ENCODE measurements at places on chromosomes 12 and 14.

- no peak for DNase-seq
These were observed 59.7 kb downstream of the SCFD1 start for GRCh38 chr14:30681752-30682355.

DNA sequence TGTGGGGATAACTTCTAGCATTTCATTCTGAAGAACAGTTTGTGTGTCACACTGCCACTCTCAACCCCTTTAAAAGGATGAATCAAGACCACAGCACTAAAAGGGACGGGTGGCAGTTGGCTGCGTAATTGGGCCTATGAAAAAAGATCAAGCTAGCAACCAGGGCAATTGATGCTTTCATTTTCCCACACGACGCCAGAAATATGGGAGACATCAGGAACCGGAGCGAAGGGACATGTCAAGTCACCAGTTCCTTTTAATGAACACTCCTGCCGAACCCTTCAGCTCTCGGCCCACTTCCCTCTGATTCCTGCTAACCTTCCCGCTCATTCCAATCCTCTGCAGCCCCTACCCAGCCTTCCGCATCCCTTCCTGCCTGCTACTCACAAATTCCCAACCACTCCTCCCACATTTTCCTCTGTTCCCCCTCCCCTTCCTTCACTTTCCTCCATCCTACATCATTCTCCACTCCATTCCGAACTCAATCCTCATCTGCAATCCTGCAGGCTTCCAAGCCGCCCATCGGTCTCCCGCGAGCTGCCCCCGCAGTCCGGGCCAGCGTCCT, 753 bp downstream of the CSRNP2 start:
- peak; percentile 57 for DNase-seq

- no peak for DNase-seq
These were observed 5.3 kb downstream of the ASB2 start for GRCh38 chr14:93970965-93971634.

GRCh38 chr12:130086797-130087196, 75.5 kb upstream of the FZD10 start:
- DNase-seq = no peak

DNA sequence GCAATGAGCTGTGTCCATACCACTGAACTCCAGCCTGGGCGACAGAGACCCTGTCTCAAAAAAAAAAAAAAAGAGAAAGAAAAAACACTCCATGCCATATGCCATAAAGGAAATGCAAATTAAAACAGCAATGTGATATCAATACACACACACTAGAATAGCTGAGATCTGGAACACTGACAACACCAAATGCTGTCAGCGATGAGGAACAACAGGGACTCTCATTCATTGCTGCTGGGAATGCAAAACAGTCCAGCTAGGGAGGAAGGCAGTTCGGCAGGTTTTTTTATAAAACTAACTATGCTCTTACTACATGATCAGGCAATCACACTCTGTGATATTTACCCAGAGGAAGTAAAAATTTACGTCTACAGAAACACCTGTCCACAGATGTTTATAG, 3.4 kb upstream of the ABCB9 start:
- DNase-seq = no peak

- DNase-seq = no peak
These were observed 48.6 kb downstream of the SH2B3 start for GRCh38 chr12:111454311-111454710.

GRCh38 chr12:61676520-61676919, 583.7 kb upstream of the USP15 start:
- DNase-seq = no peak

- DNase-seq = peak; percentile 11
These were observed 356.9 kb upstream of the STXBP6 start for GRCh38 chr14:25406818-25407217.

DNA sequence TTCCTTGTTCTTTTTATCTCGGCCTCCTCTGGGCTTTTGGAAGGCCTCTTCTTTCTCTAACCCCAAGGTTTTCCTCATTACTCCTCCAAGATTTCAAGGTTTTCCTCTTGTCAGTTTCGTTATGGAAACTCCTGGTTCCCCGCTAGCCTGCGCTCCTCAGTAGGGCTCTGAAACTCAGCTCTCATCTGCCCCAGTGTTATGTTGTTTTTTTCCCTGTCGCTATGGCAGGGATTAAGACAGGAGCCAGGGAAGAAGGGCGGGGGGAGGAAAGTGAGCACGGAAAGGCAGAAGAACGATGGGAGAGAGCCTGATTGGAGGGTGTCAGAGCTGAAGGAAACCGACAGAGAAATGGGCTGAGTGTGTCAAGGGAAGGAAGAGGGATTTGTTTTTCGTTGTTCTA, 26.5 kb upstream of the JDP2 start:
- no peak for DNase-seq

- no peak for DNase-seq
These were observed 36.3 kb upstream of the HECTD1 start for GRCh38 chr14:31243860-31244259.

GRCh38 chr12:44689587-44689986, 186.5 kb downstream of the NELL2 start:
- no peak for DNase-seq

DNA sequence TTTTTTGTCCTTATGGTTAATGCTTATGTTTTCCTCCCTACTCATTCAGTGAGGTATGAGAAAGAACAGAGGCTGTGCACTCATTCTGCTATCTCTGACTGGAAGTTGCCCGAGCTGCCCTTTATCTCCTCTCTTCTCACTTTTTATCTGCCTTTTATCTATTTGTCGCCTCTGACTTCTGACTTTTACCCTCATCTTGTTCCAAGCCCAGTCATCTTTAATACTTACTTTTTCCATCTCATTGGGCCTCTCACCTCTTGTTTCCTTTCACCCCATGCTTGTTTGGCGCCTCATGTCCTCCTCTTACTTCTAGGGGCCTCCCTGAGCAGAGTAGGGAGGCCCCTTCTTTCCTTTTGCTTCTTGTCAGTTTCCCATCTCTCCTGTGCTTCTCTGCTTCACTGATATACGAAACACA, 50.7 kb downstream of the DIP2B start:
- DNase-seq = no peak

- no peak for DNase-seq
These were observed 99.6 kb downstream of the DYRK2 start for GRCh38 chr12:67747869-67748742.

GRCh38 chr12:54427106-54427505, 8.0 kb upstream of the ITGA5 start:
- no peak for DNase-seq

DNA sequence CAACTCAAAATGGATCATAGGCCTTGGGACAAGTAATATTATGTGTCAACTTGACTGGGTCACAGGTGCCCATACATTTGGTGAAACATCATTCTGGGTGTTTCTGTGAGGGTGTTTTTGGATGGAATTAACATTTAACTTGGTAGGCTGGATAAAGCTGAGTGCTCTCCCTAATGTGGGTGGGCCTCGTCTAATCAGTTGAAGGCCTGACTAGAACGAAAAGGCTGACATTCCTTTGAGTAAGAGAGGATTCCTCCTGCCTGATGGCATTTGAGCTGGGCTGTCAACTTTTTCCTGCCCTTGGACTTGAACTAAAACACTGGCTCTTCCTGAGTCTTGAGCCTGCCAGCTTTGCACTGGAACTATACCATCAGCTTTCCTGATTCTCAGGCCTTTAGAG, 93.4 kb upstream of the ESRRB start:
- DNase-seq = no peak

GRCh38 chr12:91561301-91561957, 378.8 kb upstream of the DCN start:
- DNase-seq = no peak

GRCh38 chr12:13373131-13373530, 176.6 kb downstream of the EMP1 start:
- no peak for DNase-seq

Measured in cerebellar cortex (tissue), 1 donor.